ENCODE measurements at places on chromosomes 5 and 9.

DNA sequence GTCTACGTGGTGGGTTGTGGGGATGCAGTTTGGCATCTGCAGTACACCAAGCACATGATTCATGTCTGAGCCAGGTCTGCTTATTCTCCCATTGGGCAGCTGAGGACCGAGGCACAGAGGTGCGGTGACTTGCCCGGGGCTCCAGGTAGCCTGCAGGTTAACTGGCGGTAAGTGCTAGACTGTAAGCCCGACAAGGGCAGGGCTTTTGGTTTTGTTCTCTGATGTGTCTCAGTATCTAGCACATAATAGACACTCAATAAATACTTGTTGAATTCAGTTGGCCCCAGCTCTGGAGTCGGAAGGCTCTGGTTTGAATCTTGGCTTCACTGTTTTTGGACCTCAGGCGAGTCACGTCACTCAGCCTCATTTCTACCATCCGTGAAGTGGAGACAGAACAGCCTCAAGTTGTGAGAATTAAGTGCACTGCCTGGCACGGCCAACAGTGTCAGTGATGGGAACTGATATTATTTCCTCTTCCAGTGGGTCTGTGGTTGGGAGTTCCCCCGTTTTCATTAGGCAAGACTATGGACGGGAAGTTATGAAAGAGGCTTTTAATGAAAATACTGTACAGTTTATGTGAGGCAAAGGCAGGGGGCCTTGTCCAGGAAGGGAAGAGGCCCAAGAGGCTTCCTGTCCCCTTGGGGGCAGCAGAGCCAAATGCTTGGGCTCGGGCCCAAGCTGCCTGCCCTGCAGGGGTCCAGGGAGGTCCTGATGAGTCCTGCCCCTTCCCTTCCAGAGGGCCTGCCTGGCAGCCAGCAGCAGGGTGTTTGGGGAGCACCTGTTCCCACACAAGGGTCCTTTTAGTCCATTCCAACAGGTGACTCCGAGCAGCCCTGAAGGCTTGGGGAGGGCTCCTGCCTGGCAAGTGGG lies 3.3 kb downstream of the PRELID1 start:
- no peak for DNase-seq

GRCh38 chr5:174218162-174218561 lies 172.7 kb downstream of the NSG2 start:
- DNase-seq: no peak

GRCh38 chr9:76877961-76878360 lies 28.0 kb downstream of the PRUNE2 start:
- DNase-seq: no peak

- peak; percentile 67 for DNase-seq
Observed at GRCh38 chr5:126339215-126339805, 83.9 kb upstream of the GRAMD2B start.

DNA sequence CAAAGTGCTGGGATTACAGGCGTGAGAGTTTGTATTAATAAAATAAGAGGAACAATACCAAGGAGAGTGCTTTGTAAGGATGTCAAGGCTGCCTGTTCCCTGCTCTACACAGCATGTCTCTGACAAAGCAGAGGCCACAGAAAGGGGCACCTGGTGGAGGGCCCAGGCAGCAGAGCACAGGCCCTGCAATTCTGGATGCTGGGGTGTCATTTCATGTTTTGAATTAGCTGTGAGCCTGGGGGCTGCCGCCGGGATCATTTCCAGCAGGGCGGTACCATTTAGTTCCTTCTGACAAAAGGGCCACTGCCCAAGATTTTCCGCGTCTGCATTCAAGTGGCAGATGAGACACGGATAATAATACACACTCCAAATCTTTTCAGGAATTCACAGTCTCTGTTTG lies 396.9 kb downstream of the GADD45G start:
- no peak for DNase-seq

DNA sequence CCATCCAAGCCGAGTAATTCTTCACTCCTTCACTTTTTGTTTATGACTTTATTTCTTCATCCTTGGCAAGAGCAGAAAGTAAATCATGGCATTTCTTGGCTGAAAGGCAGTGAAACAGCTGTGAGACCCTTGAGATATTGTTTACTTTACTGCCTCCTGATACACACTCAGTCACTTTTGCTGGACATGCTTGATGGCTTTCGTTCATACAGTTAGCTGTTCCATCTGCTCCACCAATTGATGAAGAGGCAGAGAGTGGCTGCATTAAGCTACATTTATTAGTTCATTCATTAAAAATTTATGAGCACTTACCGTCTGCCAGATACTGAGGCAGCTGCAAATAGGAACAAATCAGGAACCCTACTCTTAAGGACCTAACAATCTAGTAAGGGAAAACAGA lies 184.4 kb upstream of the OR13F1 start:
- no peak for DNase-seq

DNA sequence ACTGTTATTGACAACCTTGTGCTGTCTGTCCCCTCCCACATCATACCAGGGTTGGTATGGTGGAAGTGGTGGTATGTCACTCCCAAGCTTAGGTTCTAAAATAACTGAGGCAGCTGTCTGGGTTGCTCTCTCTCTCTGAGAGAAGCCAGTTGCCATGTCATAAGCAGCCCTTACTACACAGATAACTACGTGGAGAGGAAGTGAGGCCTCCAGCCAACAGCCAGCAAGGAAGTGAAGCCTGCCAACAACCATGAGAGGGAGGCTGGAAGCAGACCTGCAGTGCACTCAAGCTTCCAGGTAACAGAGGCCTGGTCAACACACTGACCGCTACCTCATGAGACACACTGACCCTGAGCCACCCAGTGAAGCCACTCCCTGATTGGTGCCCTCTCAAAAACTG lies 18.6 kb downstream of the CTNNAL1 start:
- no peak for DNase-seq

- DNase-seq: no peak
Observed at GRCh38 chr5:170986598-170986997, 124.8 kb downstream of the RANBP17 start.

DNA sequence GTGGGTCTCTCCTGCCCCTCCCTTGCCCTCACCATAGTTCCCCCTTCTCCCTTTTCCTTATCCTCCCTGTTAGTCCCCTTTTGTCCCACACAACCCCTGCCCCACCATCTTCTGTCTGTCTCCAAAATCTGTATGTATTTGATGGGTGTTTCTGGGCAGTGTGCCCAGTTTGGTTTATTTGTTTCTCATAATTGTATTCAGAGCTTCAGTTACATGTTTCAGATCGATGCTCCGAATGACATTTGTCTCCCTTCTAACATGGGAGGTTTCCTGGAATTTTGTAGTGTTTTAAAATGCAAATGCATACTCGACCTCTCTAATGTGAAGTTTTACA lies 22.2 kb downstream of the FBXL7 start:
- no peak for DNase-seq

- no peak for DNase-seq
Observed at GRCh38 chr9:88811511-88811910, 179.8 kb upstream of the S1PR3 start.

DNA sequence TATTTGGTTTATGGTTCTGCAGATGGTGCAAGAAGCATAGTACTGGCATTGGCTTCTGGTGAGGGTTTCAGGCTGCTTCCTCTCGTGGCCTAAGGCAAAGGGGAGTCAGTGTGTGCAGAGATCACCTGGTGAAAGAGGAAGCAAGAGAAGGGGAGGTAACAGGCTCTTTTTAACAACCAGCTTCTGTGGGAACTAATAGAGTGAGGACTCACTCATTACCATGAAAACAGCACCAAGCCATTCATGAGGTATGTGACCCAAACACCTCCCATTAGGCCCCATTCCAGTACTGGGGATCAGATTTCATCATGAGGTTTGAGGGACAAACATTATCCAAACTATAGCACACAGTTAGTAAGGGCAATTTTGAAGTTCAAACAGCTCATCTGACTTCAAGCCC lies 263.5 kb downstream of the TMEM38B start:
- DNase-seq: no peak

- no peak for DNase-seq
Observed at GRCh38 chr5:148469501-148469935, 85.8 kb downstream of the FBXO38 start.

- no peak for DNase-seq
Observed at GRCh38 chr9:84438391-84438790, 97.8 kb upstream of the SLC28A3 start.

DNA sequence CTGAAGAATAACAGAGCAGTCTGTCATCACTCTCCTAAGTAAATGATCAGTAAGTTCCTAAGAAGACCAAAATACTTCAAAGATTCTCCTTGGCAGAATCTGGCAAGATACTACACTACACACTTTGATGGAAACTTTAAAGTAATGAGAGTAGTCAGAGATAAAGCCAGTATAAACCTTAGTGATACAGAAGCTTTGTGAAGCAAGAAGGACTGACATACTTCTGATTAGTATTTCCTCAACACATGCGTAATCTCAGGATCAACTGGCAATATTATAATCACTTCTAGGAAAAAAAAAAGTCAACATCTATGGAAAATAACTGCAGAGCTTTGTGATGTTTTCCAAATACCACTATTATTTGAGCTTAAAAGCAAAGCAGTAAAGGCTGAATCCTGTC lies 34.0 kb upstream of the ADAMTS19 start:
- DNase-seq: no peak

- peak; percentile 84 for DNase-seq
Observed at GRCh38 chr5:179801304-179802206, 5.1 kb downstream of the MGAT4B start.

- no peak for DNase-seq
Observed at GRCh38 chr9:137026828-137027227, 1.2 kb downstream of the ABCA2 start.

- no peak for DNase-seq
Observed at GRCh38 chr5:168734620-168735300, 155.6 kb upstream of the PANK3 start.

- DNase-seq: no peak
Observed at GRCh38 chr5:178431782-178432165, 158.4 kb downstream of the COL23A1 start.

DNA sequence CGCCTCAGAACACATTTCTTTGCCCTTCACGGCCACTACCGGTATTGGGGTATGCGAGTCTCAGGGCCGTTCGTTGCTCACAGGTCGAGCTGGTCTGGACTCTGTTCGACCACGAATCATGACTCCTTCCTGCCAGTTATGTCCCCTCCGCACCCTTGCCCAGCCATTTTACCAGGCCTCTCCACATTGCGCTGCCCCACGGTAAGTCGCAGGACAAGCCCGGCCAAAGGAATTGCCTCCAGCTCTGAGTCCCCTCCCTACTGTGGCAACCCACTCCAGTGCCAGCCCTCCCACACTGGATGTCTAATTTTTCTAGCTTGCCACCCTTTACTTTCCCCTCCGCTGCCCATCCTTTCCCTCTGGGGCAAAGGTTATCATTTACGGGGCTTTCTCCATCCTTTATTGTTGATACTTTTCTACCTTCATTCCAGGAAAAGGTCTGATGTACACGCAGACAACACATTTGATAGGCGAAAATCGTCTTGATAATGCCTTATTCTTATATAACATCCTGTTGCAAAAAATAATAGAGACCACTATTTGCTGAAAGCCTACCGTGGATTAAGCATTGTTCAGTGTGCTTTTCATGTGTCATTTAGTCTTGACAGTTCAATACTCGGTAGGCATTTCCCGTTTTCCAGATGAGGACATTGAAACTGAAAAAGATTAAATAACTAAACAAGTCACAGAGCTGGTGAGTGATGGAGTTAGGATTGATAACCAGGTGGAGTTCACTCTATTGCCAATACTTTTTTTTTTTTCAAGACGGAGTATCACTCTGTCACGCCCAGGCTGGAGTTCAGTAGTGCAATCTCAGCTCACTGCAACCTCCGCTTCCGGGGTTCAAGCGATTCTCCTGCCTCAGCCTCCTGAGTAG lies 958 bp upstream of the HSPA5 start:
- DNase-seq: peak; percentile 22

GRCh38 chr5:3593771-3594509 lies 1.7 kb upstream of the IRX1 start:
- DNase-seq: no peak

DNA sequence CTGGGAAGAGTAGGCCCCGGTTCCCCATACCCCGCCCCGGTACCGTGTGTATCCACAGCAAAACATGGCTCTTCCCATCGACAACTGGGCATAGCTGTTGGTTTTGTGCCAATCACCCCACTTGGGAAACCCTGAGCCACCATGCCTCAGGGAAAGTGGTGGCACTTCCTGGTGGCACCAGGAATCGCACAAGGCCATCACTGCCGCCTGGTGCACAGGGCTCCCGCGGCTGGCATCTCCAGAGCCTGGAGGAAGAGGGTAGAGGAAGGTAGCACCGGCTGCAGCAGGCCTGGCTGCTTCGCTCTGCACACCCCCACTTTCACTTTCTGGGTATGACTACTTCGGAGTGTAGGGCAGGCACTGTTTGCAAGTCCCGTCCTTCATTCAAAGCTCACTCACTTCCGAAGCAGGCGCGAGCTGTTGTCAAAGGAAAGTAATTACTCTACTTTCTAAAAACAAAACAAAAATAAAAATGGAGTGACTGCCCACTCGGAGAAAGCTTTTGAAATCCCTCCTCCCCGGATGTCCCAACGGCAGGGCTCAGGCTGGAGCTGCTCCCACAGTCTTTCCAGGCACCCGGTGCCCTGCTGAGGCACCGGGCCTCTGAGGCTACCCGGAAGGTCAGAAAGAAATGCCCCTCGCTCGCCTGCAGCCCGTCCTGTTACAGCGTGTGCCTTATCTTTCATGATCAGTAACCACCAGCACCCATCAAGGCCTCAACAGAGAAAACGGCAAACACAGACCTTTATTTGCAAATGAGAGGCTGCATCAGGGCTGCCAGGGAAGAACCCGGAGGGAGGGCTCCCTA lies 2.0 kb downstream of the BRD3 start:
- peak; percentile 69 for DNase-seq

GRCh38 chr9:97109194-97109811 lies 70.4 kb upstream of the CTSV start:
- DNase-seq: peak; percentile 1

GRCh38 chr9:269081-269711 lies 54.5 kb downstream of the DOCK8 start:
- DNase-seq: no peak

DNA sequence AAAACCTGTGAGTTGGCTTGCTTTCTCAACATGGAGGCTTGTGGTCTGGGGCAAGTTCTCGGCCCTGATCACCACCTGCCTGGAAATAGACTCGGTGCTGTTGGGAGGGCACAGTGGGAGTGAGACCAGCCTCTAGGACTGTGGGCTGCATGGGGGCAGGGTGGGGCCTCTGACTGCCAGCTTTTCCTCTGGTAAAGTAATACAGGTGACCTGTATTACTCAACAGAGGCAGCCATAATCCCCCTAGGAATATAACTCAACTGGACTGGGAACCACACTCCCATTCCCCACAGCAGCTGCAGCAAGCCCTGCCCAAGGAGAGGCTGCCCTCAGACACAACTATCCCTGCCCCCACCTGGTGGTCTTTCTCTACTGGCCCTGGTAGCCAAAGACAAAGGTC lies 72.8 kb downstream of the C9orf153 start:
- no peak for DNase-seq

Measured in CD4-positive, alpha-beta T cell treated with Interleukin-15 for 4 hours (primary cell).